Stimulated activated CD4-positive, alpha-beta T cell treated with anti-CD3 and anti-CD28 coated beads, Interleukin-1b, Interleukin-23, amount 100 ng/mL, for 1 hour (primary cell): ENCODE measurements at places on chromosomes 5 and 9.

DNA sequence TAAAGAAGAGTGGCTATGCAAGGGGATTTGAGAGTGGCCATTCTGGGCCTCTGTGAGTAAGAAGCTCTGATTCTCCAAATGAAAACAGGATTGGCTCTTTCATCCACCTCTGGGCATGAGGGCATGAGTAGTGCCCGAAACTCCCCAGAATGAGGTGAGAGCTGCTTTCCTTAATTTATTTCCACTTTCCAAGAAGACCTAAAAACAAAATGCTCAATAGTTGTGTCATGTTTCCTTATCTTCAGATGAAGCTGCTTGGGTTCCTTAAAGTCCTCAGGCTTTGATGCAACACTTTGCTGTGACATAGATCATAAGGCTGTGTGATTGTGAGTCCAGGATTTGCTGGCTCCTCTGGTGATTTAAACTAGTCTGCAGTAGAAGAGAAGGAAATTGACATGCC, 3.1 kb upstream of the ZCCHC10 start:
- DNase-seq, result no peak

DNA sequence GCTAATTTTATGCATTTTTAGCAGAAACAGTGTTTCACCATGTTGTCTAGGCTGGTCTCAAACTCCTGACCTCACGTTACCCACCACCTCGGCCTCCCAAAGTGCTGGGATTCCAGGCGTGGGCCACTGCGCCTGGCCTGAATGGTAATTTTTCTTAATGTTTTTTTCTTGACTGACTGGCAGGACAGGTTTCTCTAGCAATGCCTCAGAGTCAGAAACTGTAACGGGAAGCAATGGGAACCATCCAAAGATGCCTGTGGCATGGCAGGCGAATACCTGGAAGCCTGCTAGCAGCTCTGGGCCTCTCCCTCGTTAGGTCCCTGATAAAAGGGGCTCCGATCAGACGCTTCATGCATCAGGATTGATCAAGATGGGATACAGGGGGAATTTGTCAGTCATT, 639.2 kb downstream of the NR2F1-AS1 start:
- no peak for DNase-seq

DNA sequence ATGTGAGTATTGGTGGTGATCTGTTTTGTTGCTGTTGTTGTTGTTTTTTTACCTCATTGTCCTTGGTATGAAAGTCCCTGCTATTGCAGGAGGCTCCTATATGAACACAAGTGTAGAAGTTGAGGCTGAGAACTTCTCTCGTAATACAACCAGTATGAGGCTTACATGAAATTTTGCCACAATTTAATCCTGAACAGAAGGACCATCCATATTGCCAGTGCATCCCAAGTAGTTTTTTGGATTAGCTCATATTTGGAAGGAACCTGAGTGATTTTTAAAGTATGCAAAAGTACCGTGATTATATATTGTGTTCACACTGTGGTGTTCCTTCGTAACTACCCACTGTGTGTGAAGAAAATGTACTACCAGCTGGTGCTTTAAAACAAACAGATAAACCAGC, 2095.5 kb upstream of the WWC1 start:
- DNase-seq, result no peak

GRCh38 chr5:41118177-41118576, 47.0 kb upstream of the MROH2B start:
- no peak for DNase-seq

DNA sequence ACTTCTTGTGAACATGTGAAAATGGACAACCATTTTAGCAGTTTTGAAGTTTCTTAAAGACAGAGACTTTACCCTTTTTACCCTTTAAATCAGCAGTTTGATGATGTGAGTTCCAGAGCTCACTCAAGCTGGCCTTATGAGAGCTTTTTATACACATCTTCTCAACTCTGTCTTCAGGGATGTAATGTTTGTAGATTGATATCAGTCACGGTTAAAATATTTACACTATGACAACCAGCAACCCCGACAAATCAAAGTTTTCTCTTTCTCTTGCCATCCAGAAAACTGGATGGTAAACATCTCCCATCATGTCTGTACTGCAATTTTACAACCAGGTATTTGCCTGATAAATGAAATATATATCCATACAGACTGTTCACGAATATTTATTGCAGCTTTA, 233.4 kb upstream of the ST8SIA4 start:
- no peak for DNase-seq

- DNase-seq, result no peak
Measured at GRCh38 chr5:35082530-35082929, 34.8 kb upstream of the AGXT2 start.

GRCh38 chr9:35495984-35496383, 6.1 kb downstream of the RUSC2 start:
- DNase-seq, result no peak
